ENCODE measurements at places on chromosomes 3 and 15.

DNA sequence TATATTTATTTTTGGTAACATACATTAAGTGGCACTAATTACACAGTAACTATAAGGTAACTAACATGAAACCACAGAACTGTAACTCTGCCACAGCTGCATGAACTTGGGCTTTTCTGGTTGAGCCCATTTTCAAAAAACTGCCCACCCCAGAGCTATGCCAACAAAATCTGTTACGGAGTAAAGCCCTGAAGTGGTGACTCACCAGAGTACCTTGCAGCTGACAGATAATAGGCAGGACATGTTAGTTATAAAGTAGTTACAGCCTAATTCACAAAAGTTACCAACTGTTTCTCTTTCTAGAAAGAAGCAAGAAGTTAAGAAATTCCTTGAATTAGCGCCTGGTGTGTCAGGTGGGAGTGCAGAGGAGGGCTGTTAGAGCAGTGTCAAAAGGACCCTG is 1.5 kb upstream of the GPX1 start:
- DNase-seq: no peak

DNA sequence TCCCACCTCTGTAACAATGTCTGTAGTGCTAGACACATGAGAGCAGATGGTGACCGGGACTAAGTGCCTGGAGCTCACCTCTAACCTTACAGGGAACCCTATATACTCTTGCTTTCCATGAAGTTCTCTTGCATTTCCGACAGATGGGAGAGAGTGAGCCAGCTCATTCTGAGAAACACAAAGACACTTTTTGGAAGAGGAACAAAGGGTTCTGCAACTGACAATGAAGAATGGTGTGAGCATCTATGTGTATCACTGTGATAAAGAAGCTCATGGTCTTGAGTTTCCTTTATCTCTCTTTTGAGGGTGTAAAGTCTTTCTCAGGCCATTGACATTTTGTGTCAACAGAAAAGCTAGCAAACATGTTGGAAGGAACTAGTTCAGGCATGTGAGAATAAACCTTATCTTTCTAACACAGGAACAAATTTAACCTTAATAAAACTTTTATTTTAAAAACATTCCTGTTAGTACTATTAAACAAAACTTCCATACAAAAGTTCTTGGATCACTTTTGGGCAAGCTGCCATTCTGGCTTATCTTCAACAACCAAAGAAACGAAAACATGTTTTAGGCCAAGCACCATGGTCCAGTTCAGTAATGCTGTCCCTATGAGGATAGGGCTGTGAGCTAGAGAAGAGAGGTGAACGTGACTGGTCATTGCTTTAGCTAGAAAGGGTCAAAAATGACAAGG is 142.7 kb downstream of the THRB start:
- no peak for DNase-seq

- no peak for DNase-seq
These were observed 1.9 kb downstream of the VGLL4 start for GRCh38 chr3:11641683-11642430.

- DNase-seq: no peak
These were observed 73.6 kb downstream of the EEFSEC start for GRCh38 chr3:128226795-128227395.

DNA sequence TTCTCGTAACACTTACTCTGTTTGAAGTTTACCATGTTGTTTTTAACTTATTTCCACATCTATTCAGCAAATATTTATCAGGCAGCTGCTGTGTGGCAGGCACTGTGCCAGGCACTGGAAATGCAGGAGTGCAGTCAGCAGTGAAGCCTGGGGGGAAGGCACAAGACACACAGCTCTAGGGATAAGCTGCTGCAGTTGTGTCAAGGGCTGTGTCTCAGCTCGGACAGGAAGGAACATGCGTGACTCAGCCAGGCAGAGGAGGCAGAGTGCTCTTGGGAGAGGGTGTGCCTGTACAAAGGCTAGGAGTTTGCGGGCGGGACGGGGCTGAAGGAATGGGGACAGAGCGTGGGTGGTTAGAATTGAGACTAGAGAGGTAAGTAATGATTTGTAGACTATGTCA is 24.7 kb downstream of the LYSMD4 start:
- DNase-seq: no peak

DNA sequence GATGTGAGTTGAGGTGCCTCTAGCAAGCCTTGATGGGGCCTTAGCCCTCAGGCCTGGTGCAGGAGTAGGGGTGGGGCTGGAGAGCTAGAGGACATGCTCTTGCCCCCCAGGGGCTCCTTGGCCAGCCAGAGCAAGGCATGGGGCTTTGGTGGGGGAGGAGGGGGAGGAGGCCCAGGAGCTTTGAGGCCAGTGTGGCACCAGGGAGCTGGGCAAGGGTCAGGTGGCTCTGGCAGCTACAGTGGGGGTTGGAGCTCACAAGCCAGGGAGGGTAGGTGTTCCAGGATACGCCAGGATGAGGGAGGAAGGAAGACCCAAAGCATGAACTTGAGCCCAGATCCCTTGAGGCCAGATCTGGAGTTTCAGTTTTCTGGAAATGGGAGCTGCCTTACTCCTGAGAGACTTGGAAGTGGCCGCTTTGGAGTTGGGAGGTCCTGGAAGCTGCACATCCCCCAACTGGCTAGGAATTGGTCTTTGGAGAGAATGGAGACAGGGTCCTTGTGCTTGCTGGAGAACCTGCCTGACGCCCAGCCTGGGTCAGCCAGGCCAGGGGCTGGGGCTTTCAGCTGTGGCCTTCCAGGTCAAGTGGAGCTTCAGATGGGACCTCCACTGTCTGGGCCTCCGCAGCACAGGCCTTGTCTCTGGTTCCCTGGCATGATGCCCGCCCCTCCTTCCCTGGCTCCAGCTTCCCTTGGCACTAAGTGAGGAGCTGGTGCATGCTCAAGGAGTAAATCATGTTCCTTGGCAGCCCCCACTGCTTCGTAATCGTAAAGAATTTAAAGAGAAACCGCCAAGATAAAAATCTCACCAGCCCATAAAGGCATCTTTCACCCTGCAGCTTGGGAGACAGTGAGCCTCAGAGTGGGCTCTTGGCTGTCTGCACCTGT is 8.7 kb downstream of the SEMA3F start:
- DNase-seq: no peak

DNA sequence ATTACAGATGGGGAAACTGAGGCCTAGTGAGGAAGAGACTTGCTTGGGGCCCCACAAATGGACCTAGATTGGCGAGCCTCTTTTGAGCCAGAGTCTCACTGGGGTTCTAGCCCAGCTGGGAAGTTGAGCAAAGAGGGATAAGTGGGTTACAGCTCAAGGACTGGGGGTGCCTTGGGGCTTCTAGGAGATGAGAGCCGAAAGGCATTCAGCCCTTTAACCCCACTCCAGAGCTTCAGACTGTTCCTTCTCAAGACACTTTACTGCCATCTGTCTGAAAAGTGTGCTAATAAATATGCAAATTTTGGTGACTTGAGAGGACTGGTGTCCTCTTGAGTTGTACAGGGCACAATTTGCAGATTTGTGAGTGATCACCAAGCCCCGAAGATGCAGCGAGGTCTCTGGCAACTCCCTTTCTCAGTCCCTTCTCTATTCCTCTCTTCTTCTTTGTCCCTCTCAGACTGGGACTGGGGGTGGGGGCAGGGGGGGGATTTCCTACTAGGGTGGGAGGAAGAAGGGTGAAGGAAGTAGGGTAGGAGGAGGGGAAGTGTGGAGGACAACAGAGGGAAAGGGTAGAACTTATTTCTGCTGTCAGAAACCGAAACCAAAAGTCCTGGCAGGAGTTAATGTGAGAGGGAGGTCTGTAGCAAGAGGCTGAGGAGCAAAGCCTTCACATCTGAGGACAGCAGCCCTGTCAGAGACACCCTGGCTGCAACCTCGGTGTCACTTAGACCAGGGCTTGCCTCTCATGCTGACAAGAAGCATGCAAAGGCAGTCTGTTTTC is 16.2 kb upstream of the ANKDD1A start:
- no peak for DNase-seq

GRCh38 chr3:197495999-197496745 is 59.6 kb downstream of the BDH1 start:
- DNase-seq: no peak

- DNase-seq: no peak
These were observed 20.7 kb downstream of the CLDN1 start for GRCh38 chr3:190301591-190301990.

GRCh38 chr3:46365041-46365440 is 5.7 kb upstream of the CCR5 start:
- no peak for DNase-seq

DNA sequence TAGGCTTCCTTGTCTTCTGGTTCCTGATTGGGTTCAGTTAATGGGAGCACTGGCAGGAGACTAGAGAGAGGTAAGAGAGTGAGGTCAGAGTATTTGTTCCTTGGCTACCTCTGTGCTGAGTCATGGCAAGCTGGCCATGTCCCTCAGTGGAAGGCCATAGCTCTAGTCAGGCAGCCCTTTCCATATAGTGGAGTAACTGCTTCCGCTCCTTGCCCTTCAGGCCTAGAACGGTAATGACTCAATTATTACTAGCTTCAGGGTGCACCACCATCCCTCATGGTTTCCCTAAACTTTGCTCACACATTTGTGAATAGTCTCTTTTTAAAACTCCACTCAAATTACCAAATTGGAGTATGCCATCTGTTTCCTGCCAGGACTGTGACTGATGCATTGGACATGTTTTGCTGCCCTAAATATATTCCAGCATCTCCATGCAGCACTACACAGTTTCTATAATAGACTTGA is 10.5 kb upstream of the ANO10 start:
- DNase-seq: no peak

DNA sequence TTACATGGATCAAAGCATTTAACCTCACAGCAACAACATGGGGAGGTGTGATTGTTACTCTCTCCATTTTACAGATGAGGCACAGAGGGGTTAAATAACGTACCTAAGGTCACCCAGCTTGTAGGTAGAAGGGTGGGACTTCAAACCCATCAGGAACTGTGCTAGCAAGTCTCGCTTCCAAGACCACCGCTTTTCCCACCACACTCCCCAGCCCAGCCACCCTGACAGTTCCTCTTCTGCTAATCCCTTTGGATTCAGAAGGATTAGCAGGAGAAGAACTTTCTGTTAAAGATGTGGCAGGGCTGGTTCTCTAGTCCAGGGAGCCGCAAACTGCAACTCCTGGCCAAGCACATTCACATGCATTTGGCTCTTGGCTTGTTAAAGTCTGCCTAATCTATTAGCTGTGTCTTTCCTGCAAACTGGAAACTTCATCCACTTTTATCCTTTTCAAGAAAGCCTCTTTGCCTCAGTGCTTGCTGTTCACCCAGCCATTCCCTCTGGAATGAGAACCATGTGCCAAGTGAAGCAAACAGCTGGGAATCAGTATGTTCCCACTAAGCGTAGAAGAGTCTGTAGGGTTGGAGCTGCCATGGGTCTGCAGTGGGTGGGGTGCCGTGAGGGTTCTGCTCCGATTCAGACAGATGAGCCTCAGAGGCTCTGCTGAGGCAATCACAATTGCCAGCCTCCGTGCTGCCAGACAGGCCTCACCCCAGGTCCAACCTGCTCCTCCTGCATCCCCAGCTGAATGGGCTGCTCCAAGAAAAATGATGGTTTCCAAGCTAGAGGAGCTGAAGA is 44.6 kb downstream of the POMGNT2 start:
- DNase-seq: no peak

DNA sequence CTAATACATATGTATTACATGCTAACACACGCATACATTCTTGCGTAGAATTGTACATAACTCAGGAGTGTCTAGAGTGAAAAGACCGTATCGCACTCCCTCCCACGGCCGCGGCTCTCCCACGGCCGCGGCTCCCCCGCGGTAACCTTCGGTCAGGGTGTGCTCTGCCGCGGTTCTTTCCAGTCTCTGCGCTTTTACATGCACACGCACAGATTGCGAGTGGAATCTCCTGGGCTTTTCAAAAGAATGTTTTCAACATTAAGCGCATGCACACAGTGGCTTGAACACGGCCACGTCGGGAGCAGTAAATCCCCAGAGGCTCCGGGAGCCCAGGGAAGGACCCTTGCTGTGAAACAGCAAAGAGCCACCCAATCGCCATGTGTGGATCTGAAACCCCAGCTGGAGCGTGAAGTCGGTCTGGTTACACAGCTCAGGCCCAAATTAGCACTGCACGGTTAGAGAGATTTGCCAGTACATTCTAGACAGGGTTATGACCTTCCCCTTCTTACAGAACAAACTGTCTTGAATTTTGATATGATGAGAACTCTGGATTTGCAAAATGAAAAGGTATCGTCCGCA is 805 bp upstream of the RGMA start:
- DNase-seq: no peak

DNA sequence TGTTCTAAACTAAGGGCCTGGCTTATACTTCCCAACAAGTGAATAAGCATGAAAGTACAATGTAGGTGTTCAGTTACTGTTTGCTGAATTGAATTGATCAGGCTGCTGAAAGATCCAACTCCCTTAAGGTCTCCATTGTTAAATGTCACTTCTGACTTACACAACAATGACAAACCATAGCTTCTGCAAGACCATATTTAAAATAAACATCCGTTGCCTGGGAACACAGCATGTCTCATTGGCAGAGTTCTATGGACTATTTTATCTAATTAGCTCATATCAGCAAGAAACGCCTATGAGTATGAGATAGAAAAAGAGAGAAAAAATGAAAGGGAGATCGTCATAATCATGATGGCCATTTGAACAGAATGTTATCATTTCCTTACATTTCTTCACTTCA is 605.4 kb downstream of the FGF12 start:
- no peak for DNase-seq

GRCh38 chr3:17077606-17078005 is 192.9 kb downstream of the PLCL2 start:
- DNase-seq: no peak

- peak; percentile 62 for DNase-seq
These were observed 4.2 kb downstream of the ACOX2 start for GRCh38 chr3:58532794-58533220.

DNA sequence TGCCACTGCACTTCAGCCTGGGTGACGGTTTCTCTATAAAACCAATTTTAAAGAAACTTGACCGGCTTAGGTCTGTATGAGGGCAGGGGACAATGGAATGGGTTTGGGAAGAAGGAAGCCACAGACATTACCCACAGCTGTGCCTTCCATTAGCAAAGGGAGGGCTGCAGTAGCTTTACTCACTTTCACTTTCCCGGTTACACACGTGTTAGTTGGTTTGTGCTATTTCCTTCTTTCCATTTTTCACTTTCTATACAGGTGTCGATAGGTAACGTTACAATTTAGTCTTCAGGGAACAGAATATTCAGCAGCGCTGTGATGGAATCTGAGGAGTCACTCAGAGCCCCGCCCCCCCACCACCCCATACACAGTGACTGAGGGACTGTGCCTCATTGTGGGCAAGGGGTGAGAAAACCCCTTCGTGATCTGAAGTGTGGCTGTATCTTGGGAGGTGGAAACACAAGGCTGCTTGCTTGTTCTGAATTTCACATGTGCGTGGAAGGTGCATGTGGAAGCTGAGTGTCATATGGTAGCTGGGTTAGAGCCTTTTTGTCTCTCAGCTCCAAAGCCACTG is 44.8 kb upstream of the RPL32 start:
- DNase-seq: no peak
